ENCODE measurements at places on chromosomes 3 and 15. TPM values are rescaled to one million over a fixed set of nuclear protein-coding genes. Genes with fewer than 3 reads are reported as not detected.

The TRAIP gene
- 12.6 TPM for total RNA-seq

The CLRN1 gene
- not detected for total RNA-seq

The NR2F2 gene
- 27.1 TPM for total RNA-seq

The RARRES1 gene
- 7.3 TPM for total RNA-seq

The CPN2 gene
- not detected for total RNA-seq
